ENCODE measurements at places on chromosomes 11 and 22.

GRCh38 chr11:115930886-115931547, 426.8 kb upstream of the CADM1 start:
- no peak for DNase-seq

DNA sequence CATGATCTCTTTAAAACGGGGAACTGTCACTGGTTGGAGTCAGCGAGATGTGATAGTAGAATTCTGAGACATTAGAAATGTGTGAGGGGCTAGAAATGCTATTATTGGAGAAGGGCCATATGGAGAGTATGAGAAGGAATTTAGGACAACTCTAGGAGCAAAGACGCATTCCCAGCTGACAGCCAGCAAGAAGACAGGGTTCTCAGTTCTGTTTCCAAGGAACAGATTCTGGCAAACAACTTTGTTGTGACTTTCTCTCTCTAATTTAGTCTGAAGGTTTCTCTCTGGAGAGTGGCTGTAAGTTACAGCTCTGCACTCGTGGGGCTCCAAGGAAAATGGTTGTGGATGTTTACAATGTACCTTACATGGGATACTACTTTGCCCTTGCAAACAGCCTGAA, 876.3 kb downstream of the FAM181B start:
- no peak for DNase-seq

GRCh38 chr11:71112454-71112853, 139.9 kb downstream of the SHANK2 start:
- no peak for DNase-seq

DNA sequence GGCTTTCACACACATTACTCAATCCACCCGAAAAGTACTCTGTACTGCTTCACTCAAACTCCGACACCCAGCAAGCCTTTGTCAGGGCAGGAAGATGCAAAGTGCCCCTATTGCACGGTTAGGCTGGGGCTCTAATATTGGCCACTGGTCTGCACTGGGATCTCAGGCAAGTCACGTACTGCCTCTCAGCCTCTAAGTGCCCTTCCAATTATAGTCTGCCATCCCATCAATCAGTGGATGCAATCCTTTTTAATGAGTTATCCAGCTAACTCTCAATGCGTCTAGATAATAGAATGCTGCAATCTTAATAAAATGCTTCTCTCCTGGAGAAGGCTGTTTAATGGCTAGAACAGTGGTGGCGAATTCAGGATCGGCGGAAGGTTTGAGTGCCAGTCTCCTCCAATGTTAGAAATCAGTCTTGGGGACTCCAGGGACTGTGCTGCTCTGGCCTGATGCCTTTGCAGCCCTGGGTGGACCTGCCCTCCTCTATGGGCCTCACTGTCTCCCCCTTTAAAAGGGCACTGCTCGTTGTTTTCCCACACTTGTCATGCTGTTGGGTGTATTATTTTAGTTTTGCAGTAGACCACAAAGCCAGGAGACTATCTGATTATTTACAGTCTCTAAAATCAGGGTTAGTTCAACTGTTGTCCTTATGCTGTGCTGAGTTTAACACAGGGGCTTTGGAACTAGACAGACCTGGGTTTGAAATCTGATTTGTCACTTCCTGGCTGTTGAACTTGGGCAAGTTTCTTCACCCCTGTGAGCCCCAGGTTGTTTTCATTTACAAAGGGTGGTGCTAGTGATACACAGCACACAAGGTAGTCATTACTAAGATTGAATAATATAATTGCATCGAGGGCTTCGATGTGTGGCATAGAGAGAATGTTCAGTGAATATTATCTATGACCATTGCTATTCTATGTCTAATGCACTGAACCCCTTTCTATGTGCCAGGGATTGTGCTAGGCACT, 36.7 kb downstream of the CLMP start:
- no peak for DNase-seq

- no peak for DNase-seq
Measured at GRCh38 chr11:112247201-112247600, 13.5 kb downstream of the PLET1 start.

- no peak for DNase-seq
Measured at GRCh38 chr22:40265783-40266182, 80.5 kb upstream of the ADSL start.

DNA sequence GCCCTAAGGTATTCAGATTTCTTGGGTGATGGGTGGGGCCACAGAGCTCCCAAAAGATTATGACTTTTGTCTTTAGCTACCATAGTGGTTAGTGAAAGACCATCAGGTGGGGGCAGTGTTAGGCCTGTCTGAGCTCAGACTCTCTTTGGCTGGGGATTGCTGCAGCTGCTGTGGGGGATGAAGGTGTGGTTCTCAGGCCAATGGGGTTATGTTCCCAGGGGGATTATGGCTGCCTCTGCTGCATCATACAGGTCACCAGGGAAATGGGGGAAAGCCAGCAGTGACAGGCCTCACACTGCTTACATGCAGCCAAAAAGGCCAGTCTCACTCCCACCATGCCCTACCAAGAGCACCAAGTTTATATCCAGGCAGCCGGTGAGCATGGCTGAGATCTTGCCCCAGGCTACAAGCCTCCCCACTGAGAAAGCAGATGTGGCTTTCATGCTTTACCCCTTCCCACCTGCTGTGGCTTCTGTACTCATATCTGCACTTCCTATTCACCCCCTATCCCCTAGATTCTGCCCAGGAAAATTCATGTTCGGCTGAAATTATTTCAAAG, 24.8 kb downstream of the CNTF start:
- no peak for DNase-seq

- no peak for DNase-seq
Measured at GRCh38 chr11:64875369-64876228, 2.8 kb downstream of the EHD1 start.

GRCh38 chr11:3190600-3190999, 25.5 kb upstream of the OSBPL5 start:
- DNase-seq, result no peak

DNA sequence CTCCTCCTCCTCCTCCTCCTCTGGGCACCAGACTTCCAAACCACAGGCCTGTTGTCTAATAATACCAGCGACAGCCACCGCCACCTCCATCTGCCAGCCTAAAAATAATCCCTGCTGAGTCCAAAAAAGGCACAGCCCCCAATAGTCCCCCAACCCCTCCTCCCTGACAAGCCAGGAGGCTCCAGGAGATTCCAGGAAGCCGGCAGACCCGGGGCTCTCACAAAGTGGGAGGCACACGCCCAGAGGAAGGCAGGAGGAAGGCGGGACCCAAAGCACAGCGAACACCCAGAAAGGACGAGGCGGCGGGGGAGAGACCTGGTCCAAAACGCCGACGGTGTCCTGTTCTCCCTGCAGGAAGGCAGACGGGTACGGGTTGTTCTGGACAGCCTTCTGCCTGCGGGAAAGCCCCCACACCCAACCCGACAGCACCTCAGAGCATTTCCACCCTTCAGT, 5.9 kb downstream of the IGSF9B start:
- DNase-seq, result no peak

DNA sequence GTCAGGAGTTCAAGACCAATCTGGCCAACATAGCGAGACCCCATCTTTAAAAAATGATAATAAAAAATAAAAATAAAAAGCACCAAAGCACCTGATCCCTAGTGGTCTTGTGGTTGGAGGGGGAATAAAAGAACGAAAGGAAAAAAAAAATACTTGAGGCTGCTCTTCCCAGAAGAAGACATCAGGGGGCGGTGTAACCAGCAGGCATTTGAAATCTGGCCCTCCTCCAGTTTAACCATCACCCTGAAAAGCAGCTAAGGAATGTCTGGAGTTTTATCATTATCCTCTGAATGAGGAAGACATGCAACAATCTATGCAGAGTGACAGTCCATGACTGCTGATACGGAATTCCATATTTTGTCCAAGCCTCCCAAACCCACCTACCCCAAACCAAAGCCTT, 5.6 kb upstream of the KCTD17 start:
- no peak for DNase-seq

- no peak for DNase-seq
Measured at GRCh38 chr11:20022363-20023081, 137.8 kb downstream of the DBX1 start.
